ENCODE measurements at places on chromosomes 1 and 21.
A peak's percentile ranks its signal among the peaks of the same experiment; 100 is the strongest.

- no peak for DNase-seq
Observed at GRCh38 chr1:32350785-32351398, 11.4 kb downstream of the FAM229A start.

- no peak for DNase-seq
Observed at GRCh38 chr1:39146681-39147080, 57.8 kb upstream of the MACF1 start.

- no peak for DNase-seq
Observed at GRCh38 chr1:52179073-52179472, 37.2 kb downstream of the ZFYVE9 start.

DNA sequence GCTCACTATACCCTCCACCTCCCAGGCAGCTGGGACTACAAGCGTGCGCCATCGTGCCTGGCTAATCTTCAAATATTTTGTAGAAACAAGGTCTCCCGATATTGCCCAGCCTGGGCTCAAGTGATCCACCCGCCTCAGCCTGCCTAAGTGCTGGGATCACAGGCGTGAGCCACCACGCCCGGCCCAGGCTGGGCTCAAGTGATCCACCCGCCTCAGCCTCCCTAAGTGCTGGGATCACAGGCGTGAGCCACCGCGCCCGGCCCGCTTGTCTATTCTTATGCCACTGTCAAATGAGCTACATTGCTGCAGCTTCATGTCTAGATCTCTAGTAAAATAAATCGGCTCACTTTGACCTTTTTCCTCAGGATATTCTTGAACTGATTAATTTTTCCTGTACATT, 107.7 kb upstream of the COL6A1 start:
- no peak for DNase-seq

- no peak for DNase-seq
Observed at GRCh38 chr1:3063379-3064295, 5.4 kb upstream of the PRDM16 start.

GRCh38 chr1:172338295-172338735, 82.2 kb upstream of the C1orf105 start:
- DNase-seq = no peak

DNA sequence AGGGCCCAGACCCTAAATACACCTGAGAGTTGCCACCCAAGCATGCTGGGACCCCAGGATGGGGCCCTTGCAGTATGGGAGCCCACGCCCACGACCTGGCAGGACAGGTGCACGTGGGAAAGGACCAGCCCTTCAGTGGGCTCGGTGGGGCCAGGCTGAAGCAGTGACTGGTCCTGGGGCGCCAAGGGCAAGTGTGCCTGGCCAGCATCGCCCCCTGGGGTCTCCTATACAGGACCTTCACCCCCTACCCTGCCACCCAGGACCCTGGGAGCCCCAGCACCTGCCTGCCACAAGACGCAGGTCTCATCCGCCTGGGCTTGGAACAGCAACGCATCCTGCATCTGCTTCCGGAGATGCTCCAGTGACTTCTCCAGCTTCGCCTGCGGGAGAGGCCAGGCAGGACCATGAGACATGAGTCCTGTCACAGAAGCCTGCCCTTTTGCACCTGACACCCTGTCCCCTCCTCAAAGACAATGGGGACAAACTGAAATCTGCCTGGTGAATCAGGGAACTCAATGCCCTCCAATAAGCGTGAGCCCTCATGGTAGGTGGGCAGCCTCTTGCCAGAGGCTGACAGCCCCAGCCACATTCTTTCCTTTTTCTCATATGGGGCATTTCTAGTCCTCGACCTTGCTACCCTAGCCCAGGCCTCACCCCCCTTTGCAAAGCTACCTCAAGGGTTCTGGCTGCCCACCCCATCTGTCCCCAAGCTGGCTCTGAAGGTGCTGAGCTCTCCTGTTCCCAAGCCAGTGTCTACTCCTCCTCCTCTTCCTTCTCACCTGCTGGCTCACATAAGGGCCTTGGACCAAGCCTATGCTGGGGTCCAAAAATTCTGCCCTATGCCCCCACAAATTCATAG, 4.6 kb downstream of the TRIM11 start:
- no peak for DNase-seq

DNA sequence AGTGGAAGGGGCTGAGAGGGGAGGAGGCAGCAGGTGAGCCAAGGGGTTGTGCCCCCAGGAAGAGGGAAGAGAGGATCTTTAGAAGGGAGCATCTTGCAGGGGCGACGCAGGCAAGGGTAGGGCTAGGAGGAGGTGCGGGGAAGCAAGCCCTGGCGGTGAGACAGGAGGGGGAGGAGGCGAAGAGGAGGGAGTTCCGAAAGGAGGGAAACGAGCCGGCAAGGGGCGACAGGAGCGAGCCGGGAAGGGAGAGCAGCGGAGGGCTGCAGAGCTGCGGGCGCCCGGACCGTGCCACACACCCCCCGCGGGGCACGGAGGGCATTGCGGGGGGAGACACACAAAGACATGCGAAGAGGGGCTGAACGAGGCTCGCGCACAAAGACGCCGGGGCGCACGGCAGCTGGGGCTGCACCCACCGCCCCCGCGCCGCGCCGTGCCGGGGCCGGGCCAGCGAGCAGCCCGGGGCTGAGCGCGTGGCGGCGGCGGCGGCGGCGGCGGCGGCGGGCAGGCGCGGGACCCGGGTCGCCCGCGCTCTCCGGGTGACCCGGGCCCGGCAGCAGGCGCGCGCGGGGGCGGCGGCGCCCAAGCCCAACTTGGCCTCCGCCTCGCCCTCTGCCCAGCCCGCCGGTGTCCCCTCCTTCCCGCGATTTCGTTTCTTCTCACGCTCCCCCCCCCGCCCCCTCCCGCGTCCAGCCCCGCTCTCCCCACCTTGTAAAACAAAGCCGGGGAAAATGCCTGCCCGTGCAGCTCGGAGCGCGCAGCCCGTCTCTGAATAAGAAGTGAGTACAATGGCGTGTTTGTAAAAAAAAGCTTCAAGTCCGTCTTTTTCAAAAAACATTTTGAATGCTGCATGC, at the start of gene KCNK2:
Gene KCNK2 (plus strand): TSS at position 206 of the 851 bp plus-strand sequence. CDS start 649 bp downstream, outside the sequence.
- DNase-seq = peak; percentile 17

- DNase-seq = no peak
Observed at GRCh38 chr1:6313393-6314200, 52.7 kb upstream of the GPR153 start.

DNA sequence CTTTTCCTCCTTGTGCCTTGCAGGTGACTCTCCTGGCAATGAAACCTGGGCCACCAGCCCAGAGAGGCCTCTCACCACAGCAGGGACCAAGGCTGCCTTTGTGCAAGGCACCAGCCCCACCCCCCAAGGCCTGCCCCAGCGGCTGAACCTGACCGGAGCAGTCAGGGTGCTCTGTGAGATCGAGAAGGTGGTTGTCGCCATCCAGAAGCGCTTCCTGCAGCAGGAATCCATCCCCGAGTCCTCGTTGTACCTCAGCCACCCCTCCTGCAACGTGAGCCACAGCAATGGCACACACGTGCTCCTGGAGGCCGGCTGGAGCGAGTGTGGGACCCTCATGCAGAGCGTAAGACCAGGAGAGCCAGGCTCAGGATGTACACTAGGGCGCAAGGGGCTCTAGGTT, 51.7 kb downstream of the UMODL1 start:
- no peak for DNase-seq

DNA sequence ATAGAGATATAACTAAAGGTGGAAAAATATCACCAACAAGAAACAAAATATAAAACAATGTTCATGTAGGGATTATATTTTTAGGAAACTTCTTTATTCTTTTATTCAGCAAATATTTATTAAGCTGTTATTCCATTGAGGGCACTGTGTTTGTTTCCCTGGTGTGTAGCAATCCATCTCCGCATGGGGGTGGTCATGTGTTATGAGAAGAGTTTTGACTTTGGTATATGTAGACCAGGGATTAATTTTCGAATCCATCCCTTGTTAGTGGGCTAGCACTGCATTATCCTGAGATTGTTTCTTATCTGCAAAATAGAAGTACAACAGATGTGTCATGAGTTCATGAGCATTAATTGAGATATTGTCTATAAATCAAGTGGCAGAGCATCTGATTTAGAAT, 190.2 kb upstream of the LRRC7 start:
- no peak for DNase-seq

DNA sequence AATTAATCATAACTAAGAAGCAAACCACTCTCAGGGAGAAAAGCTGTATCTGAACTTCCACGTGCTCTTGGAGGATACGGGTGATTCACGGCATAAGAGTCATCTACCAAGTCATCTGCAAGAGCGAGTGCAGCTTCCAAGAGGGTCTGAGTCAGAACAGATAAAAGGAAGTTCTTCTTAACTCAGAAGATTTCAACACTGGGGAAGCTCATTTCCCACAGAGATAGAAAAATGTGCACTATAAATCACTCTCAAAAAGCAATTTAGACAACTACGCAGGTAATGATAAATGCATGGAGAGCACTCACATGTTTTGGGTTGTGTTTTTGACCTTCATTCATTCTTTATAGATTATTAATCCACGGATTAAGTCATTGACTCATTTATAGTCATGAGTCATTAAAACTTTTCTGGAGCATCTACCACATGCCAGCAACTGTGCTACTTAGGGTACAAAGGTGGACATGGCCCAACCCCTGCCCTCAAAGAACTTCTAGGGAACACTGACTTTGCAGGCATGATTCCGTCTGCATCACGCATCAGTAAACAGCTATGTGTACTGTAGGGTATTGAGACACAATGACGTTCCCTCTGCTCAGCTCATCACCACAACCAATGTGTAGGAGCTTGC, 20.8 kb downstream of the KCNJ15 start:
- DNase-seq = peak; percentile 63

DNA sequence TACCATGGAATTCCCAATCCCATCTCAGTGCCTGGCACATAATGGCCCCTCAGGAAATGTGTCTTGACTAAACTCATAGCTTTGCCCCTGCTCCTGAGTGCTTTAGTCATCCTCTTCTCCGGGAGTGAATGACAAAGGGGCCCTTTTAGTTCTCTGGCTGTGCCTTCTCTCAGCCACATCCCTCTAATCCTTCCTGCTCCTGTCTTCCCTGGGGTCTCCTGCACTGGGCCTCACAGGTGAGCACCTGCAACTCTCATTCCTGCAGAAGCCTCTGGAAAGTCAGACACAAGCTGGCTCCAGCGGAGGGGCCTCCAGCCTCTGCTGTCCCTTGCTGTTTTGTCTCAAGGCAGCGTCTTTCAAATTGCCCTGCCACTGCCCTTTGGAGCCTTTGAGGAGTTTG, 14.0 kb upstream of the ETV3L start:
- DNase-seq = no peak

GRCh38 chr21:41706263-41706639, 60.6 kb downstream of the RIPK4 start:
- DNase-seq = no peak

- DNase-seq = no peak
Observed at GRCh38 chr1:29668551-29669157, 432.3 kb downstream of the PTPRU start.

GRCh38 chr1:22612671-22613571, 23.5 kb upstream of the C1QA start:
- no peak for DNase-seq

- DNase-seq = no peak
Observed at GRCh38 chr1:191577213-191577612, 581.0 kb upstream of the RGS18 start.

DNA sequence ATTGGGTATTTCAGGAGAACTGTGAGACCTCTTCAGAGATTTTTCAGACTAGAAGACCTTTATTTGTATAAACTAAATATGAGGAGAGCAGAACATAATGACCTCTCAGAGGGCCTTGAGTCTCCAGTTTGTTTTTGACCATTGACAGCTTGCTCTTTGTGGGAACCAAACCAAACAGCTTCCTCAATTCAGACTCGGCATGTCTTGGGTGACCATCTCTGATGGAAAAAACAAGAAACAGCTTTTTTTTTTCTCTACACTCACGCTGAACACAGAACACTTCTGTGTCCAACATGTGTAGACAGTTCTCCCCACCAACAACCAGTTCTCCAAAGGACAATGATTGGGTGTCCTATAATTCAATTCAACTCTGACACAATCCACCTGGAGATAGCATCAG, 11.5 kb downstream of the ATP1A4 start:
- DNase-seq = no peak

- DNase-seq = no peak
Observed at GRCh38 chr1:240823357-240823756, 211.4 kb upstream of the GREM2 start.

DNA sequence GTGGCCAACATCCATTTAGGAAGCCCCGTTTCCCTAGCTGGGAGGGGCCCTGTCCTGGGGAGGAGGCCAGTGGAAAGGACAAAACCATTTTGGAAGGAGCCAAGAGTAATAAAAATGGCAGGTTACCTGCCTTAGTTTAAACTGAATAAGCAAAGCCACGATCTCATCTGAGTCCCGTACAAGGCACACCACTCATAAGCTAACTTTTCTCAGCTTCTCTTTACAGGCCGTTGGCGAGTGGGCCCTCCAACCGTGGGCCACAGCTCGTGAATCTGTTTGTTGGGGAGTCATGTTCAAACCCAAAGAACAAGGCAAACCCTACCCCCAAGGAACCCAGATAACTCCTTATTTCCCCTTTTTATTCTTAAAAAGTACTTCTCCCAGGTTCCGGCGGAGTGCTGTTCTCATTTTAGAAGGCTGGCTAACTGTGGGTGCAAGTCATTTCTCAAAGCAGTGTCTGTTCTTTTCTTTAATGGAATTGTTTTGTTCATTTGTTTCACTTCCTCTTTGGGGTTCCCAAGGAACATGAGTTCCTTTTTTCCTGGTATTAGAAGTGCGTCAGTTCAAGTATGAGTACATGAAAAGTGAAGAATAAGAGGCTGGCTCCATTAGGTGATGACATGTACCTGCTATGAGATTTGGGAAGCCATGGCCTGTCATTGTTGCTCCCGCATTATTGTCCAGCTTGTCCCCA, 89.0 kb downstream of the PSMG1 start:
- DNase-seq = no peak

DNA sequence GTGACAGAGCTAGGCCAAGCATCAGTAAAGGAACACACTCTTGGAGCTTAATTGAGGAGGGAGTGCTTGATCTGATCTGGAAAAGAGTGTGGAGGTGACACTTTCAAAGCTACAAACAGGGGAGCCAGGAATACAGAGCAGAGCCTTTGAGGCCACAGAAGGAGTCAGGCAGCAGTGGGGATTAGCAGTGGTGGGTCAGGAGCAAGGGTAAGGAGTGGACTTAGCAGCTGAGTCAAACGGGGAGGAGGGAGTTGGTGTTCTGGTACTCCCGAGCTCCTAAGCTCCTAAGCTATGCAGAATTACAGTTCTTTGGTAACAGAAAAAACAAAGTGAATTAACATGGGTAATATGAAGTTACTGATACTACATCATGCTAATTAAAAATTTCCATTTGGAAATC, 14.5 kb downstream of the RAB4A start:
- no peak for DNase-seq

- DNase-seq = no peak
Observed at GRCh38 chr1:160489513-160490261, 33.4 kb downstream of the SLAMF6 start.

- DNase-seq = no peak
Observed at GRCh38 chr1:25581764-25582163, 34.8 kb upstream of the MAN1C1 start.
